ENCODE measurements at places on chromosomes 16 and 17.
A peak's percentile ranks its signal among the peaks of the same experiment; 100 is the strongest.

GRCh38 chr17:78583091-78583490, 5.9 kb upstream of the DNAH17 start:
- no peak for DNase-seq

DNA sequence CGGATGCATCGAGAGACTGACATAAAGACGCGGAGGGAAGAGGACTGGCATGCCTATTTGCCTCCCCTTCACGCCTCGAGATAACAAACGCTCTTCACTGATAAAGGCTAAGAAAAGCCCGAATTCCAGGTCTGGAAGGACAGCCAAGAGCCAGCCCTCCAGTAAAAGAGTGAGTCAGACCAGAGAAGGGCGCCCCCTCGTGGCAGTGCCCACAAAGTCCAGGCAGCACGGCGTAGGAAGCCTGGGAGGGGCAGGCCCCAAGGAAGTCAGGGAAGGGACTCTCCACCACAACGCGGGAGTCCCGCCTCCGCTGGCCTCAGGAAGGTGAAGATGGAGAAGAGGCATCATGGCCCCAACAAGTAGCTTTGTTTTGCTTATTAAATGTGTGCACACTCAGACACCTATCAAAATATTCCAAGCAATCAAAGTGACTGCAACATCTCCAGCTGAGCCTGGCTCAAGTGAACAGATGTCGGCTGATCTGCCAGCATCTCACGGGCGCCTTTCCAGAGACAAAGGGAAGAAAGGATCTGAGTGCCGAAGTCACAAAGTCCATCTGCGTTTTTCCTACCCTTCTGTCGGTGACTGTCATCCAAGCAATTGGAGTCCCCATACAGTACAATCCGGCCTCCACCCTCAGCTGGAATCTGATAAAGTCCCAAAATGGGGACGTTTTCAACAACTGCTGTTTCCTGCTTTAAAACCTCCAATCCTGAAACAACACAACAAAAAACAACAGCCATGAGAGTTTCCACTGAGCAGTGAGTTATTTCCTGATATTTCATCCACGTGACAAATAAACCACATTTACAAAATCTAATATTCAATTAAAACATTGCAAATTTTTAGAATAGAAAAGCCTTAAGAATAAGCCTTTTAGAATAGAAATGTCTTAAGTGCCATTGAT, 20.4 kb upstream of the SLC38A8 start:
- peak; percentile 71 for DNase-seq

- DNase-seq = peak; percentile 16
Observed at GRCh38 chr17:77359236-77359635, 218.5 kb downstream of the SEC14L1 start.

GRCh38 chr16:13780406-13781168, 139.4 kb upstream of the ERCC4 start:
- no peak for DNase-seq

- DNase-seq = no peak
Observed at GRCh38 chr16:68645494-68646388, 631 bp downstream of the CDH3 start.

- no peak for DNase-seq
Observed at GRCh38 chr16:8585857-8586256, 4.5 kb downstream of the TMEM114 start.

DNA sequence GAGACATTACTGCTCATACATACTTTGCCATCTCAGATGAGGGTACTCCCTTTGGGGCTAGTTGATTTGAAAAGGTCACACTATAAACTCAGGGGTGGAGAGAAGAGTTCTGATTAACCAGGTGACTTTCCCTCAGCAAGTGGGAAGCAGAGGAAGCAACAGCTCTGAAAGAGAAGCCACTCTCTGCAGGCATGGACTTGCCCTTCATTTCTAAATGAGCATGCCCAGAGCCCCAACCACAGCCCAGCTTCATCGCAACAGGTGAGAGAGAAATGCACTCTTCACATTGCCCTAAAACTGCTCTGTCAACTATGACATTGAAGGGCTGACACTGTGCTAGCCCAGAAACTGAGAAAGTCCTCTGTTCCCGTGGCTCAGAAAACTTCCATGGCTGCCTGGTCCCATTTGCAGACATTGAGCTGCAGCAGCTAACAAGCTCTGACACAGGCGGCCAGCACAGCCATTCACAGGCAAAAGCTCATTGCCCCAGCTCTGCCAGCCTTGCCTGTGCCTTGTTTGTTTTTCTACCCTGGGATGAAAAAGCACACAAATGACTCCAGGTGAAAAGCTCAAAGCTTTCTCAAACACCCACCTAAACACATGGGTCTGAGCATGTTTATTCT, 419.8 kb upstream of the DYNLRB2 start:
- DNase-seq = no peak

DNA sequence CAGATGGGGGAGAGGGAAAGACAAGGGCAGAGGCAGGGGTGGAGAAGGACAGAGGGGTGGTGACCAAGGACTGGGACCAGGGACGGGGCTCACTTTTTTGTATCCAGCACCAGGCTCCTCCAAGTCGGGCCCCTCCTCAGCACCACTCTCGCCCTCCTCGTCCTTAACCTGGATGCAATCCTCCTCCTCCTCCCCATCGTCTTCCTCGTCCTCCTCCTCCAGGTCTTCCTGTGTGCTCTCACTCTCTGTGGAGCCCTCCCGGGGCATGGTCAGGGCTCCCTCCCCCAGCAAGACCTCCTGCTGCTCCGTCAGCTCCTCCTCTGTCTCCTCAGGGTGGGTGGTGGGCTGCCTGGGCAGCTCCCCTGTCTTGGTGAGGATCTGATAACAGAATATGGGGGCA, 16.8 kb downstream of the G6PC3 start:
- DNase-seq = no peak

- no peak for DNase-seq
Observed at GRCh38 chr17:4554441-4554996, 665 bp downstream of the MYBBP1A start.

GRCh38 chr17:6713130-6713917, at the start of gene SLC13A5:
Gene SLC13A5 (minus strand): TSS chr17:6713369. CDS start chr17:6713333, 36 bp downstream.
- no peak for DNase-seq

DNA sequence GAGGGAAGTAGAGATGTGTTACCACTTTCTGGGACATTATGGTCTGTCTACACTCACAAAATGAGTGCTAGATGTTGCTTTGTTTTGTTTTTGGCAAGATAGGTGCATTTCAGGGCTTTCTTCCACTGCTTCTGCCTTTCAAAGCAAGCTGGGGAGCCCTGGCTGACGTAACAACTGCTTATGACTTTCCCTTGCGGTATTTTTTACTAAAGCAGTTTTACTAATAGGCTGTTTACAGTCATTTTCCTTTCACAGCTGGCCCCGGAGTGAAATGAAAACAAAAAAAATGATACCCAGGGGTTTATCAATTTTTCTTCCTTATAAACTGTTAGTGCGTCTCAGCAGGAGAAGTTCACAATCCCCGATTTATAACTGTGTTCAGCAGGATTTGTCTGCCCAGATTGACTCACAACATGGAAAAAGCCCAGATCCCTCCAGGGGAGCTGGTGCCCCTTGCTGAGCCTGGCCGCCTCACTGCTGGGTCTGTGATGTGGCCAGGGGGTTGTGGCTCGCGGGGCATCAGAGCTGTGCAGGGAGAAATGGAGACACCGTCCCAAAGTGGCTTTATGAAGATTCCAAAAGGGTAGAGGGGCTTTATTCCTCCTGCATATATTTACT, 184.4 kb upstream of the HS3ST3A1 start:
- DNase-seq = no peak

DNA sequence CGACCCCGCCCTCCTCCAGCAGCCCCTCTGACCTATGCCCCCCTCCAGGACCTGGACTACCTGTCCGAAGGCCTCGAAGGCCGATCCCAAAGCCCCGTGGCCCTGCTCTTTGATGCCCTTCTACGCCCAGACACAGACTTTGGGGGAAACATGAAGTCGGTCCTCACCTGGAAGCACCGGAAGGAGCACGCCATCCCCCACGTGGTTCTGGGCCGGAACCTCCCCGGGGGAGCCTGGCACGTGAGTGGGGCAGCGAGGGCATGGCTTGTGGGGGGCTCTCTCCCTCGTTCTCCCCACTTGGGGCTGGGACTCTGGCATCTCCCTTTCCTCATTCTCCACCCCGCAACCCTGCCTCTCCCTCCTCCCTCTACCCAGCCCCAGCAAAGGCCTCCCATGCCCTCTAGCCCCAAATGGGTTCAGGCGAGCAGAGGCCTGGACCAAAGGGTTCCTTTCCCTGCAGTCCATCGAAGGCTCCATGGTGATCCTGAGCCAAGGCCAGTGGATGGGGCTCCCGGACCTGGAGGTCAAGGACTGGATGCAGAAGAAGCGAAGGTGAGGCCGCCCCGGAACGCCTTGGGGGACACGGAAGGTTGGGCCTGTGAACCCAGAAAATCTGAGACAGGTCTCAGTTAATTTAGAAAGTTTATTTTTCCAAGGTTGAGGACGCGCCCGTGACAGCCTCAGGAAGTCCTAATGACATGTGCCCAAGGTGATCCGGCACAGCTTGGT, 7.4 kb upstream of the NECAB2 start:
- no peak for DNase-seq

- DNase-seq = peak; percentile 48
Observed at GRCh38 chr17:54900457-54901229, at the start of gene TOM1L1. Gene TOM1L1 (plus strand): TSS chr17:54900852. CDS start chr17:54900866, 14 bp downstream.

DNA sequence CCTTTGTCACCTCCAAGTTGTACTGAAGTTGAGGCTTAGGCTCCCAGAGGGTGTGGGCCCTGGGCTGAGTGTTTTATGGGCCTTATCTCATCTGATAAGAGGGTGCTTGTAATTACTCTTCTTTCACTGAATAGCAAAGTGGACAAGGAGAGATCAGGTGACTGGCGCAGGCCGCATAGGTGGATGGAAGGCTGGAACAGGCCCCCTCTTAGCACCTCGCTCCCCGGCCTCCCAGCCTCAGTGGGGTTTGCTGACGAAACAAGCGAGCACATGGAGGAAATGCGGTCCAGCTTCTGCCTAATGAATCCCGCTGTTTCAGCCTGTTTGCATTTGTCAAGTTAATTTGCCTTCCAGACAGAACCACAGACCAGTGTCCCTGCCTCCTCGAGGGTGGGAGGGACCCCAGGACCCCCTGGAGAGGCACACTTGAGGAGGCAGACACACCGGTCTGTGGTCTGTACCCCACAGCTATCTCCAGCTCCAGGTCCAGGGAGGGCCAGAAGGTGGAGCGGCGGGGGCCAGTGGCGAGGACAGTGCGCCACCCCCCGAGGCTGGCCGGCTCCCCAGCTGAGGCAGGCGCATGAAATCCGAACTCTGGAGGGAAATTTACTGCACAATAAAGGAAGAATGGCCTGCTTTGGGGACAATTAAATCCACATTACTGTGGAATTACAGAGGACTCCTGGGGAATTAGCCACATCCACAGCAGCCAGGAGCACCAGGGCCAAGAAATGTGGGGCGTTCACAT, 123.4 kb downstream of the NTN1 start:
- no peak for DNase-seq

DNA sequence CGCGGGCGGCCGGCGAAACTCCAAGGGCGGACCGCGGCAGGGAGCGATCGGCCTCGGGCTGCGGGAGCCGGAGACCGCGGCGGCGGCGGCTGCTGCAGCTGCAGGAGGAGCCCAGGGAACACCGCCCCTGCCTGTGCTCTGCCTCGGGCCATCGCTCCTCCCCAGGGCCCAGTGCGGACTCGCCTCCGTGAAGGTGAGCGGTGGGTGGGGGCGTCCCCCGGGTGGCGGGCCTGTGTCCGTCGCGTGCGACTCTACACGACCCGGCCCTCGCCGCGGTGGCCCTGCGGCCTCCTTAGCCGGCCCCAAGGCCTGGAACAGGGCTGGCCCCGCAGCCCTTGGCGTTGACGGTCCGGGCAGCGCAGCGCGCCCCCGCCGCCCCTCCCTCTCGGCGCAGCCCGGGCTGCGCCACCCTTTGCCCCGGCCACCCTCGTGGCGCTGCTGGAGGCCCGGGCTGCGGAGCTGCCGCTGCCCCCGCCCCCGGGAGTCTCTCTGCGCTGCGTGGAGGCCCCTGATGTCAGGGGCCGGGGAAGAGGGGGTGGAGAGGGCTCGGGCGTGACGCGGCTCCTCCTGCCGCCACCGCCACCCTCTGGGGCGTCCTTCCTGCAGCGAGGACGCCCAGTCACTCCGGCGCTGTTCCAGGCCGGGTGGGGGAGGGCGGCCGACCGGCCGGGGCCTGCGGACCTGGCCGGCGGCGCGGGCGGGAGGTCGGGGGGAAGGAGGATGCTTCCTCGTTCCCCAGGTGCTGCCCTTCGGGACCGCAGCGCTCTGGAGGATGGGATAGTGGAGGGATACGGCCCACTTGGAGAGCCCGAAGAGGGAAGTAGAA, 485 bp downstream of the DYNLL2 start:
- peak; percentile 79 for DNase-seq

GRCh38 chr17:78294776-78295175, 63.3 kb downstream of the TMEM235 start:
- no peak for DNase-seq

- no peak for DNase-seq
Observed at GRCh38 chr17:57697891-57698711, 47.0 kb downstream of the CCDC182 start.
